Osteoblast (primary cell): ENCODE measurements at places on chromosomes 5 and 9. TPM values are rescaled to one million over a fixed set of nuclear protein-coding genes. Genes with fewer than 3 reads are reported as not detected.

DNA sequence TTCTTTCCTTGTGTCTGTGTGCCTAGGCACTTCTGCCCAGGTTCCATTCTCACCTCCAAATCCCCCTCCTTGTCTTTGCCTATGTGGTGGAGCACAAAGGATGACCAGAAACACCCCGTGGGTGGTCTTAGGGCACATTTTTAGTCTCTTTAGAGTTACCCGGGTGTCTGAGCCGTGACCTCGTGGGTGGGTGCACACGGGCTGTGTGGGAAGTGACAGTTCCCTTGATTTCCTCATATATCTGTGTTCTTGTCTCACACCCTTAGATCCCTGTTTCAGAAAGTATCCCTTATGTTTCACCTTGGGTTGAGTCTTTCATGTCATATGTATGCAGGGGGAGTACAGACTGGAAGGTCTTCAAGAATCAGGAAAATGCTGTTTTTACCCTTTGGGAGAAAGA lies 13.4 kb upstream of the SMIM32 start:
- DNase-seq, result no peak

DNA sequence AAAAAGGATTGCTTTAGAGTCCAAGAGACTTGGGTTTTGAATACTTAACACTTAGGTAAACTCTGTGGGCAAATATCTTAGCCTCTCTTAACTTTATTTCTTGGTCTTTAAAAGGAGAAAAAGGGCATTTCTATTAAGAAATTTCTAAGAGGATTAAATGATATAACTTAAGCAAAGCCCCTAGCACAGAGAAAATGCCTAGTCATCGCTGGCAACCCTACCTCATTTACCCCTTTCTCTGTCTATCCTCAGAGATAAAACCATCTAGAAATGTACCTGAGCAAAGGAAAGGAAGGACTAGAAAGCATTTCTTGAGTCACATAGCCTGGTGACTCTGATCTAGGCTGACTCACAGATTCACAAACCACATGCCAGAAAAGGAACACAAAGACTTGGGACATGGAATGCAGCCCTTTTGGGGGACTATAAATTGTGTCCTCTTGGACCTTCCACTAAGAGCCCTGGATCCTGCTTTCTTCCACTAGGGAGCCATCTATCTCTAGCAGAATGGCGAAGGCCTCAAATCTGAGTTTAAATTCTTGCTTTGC lies 120.6 kb downstream of the FOXD1 start:
- no peak for DNase-seq

GRCh38 chr9:128607642-128608350 lies 48.9 kb downstream of the DYNC2I2 start:
- DNase-seq, result peak; percentile 79

GRCh38 chr5:96012399-96012798 lies 50.7 kb upstream of the ELL2 start:
- no peak for DNase-seq

GRCh38 chr9:82332774-82333152 lies 344.2 kb downstream of the SPATA31D1 start:
- DNase-seq, result no peak

- no peak for DNase-seq
Measured at GRCh38 chr5:169301986-169302385, 1.0 kb upstream of the SLIT3 start.

- no peak for DNase-seq
Measured at GRCh38 chr5:155293605-155294178, 280.1 kb downstream of the KIF4B start.

HTR4 gene
- total RNA-seq, result not detected in 2 replicates

DNA sequence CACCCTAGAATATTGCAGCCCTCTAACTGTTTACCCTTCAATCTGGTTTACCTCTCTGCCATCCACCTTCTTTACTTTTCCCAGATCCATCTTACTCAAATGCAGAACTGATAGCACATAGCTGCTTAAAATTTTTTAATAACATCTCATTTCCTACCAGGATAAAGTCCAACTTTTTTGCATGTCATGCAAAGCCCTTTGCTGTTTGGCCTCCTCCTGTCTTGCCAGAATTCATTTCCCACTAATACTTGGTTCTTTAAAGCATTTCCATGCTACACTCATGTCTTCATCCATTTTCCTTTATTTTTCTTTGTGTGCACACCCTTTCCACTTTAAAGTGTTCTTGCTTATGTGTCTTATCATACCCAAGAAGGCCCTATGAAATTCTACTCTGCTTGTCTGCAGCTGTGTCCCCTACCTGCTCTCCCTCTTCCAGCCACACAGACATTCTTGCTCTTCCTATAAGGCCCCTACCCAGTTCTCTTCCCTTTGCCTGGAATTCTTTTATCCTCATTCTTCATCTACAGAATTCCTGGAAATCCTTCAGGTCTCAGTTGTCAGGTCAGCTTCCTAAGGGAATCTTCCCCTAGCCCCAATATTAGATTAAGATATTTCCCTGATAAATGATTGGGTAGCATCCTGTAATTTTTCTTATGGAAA lies 50.3 kb downstream of the TLE4 start:
- DNase-seq, result no peak

IL5 gene
- not detected in 2 replicates for total RNA-seq

ANKRD18B gene
- total RNA-seq, result 0.59 TPM in 1 of 2 replicates, not detected in the other

- DNase-seq, result no peak
Measured at GRCh38 chr5:134092875-134093274, 21.6 kb upstream of the TCF7 start.

DNA sequence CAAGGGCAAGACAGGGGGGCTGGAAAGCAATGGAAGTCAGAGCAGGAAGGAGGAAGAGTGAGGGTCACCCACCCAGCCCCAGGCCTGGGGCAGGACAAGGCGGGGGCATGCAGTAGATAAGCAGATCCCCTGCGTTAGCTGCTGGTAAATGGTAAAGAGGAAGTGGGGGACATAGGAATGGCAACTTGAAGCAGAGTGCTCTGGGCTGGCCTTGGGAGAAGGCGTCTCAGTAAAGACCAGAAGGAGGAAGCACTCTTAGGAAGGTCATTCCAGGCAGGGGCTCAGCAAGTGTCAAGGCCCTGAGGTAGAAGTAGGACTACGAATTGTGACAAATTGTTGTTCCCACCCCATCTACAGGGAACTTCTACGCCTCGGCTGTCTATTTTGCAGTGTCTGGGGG lies 15.1 kb downstream of the TCOF1 start:
- DNase-seq, result peak; percentile 22

GRCh38 chr9:116285320-116285719 lies 131.7 kb downstream of the PAPPA start:
- no peak for DNase-seq

DNA sequence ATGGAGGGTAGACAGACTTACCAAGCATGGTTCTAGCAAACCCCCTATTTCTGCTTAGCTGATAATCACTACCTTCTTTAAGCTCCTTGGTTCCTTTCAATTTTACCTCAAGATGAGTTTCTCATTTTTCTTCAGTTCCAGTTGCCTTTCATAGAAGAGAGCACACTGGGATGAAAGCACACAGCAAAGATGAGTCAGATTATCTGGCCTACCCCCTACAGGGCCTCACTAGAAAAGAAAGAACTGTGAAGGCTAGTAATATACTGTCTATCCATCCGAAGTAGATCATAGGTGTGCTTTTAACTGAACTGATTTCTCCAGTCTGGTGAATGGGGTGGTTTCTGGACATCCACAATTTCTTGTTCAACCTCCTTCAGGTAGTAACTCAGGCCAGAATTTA lies 122.5 kb downstream of the TRPM3 start:
- no peak for DNase-seq

GRCh38 chr9:83219154-83219923 lies 156.4 kb upstream of the RASEF start:
- DNase-seq, result peak; percentile 85

- DNase-seq, result peak; percentile 92
Measured at GRCh38 chr5:74186356-74187315, 453.9 kb downstream of the ENC1 start.

EQTN gene
- total RNA-seq, result not detected in 2 replicates
